Endothelial cell (in vitro differentiated cells): ENCODE measurements at places on chromosomes 4 and X. TPM values are rescaled to one million over a fixed set of nuclear protein-coding genes. Genes with fewer than 3 reads are reported as not detected.

DSPP gene
- total RNA-seq = not detected

DNA sequence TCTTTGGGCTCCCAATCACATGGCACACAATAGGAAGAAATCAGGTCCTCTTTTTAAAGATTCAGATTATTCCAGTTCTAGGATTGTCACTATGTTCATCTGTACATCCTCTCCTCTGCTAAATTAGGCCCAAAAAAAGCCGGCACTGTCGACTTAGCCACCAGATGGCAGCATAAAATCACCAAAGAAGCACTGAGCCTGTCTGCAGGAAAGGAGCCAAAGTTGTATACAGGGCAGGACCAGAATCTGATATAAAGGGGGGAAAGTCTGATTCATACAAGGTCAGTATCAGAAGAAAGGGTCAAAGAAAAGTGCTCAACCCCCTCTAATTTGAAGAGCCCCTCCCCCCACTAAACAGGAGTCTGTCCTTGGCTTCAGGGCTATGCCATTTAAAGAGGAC lies 292.5 kb downstream of the CHIC1 start:
- peak; percentile 61 for DNase-seq

- DNase-seq = no peak
These were observed 23.6 kb downstream of the MORC4 start for GRCh38 chrX:106976416-106976815.

DNA sequence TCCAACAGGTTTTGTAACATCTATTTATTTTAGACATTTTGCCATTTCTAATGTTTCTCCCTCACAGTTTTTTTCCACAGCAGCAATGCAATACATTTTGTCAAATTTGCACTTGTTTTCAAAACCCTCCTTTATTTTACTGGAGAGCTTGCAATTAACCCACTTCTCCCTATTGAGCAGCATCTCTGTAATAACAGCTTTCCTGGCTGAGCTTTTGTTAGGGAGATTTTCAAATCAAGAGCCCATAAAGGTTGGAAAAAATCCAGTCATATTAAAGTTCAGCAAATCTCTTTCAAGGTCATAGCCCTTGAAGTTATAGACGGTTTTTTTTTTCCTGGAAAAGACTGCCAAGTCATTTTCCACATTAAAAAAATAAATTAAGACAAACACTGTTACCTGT lies 450.6 kb upstream of the TENM3 start:
- DNase-seq = no peak

- no peak for DNase-seq
These were observed 95.4 kb upstream of the ENPP6 start for GRCh38 chr4:184313058-184313581.
